ENCODE measurements at places on chromosomes 2 and 18.

DNA sequence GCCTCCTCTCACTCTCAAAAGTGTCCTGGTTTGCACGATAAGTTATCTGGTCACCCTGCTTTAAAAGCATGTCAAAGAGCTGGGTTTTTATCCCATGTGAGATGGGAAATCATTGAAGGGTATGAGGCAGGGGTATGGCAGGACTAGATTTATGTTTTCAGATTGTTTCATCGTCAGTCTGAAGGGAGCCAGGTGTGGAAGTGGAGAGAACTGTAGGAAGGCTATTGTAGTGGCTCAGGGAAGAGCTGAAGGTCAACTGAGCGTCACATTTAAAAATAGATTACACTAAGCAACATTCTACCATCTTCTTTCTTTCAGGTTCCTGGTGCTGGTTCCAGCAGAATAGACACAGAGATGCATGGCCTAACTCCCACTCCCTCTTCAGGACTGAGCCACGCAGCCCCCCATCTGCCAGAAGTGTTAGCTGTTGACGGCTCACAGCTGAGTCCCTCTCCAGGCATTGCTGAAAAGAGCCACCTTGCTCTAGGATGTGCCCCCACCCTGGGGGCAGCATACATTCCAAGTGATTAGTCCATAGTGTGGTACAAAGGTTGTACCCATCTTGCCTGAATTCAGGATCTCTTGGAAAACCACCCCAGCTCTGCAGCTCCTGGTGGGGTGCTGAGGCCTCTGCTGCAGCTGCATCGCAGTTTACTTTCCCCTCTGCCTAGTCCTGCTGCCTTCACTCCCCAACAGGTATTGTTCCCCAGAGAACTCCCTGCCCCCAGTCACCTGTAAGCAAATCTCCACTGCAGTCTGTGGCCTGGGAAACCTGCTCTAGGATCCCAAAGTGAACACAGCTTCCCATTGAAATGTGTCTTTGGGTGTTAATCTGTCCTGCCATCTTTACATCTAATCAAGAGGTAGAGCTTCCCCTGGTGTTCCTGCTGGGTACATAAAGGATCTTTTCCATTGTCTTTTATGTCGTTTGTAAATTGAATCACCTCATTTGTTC is 79.5 kb upstream of the KLF7 start:
- DNase-seq: no peak

GRCh38 chr2:151775057-151775740 is 40.9 kb upstream of the NEB start:
- DNase-seq: no peak

DNA sequence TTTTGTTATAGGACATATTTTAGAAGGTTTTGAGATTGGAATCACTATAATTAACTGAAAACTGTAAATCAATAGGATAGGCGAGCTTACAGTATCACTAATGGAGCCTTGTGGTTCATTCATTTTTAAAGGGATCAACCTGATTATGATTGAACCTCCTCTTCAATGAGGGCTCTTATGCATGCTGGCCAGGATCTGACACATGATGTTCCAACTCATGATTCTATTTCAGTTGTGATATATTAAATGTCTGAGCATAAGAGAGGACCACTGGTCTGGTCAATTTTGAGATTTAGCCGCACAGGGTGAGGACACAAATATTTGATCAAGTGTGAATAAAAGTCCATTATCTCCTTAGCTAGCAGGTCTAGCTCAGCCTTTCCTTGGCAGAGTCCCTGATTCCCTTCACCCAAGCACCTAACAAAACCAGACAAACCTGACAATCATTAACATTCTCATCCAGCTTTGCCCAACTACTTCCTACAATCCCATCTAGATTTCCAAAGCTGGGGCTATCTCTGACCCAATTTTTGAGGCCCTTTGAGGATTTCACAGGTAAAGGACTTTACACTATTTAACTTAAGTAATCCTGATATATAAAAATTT is 6.9 kb upstream of the MAP4K4 start:
- no peak for DNase-seq

- no peak for DNase-seq
Observed at GRCh38 chr2:7358865-7359447, 441.7 kb downstream of the RNF144A start.

DNA sequence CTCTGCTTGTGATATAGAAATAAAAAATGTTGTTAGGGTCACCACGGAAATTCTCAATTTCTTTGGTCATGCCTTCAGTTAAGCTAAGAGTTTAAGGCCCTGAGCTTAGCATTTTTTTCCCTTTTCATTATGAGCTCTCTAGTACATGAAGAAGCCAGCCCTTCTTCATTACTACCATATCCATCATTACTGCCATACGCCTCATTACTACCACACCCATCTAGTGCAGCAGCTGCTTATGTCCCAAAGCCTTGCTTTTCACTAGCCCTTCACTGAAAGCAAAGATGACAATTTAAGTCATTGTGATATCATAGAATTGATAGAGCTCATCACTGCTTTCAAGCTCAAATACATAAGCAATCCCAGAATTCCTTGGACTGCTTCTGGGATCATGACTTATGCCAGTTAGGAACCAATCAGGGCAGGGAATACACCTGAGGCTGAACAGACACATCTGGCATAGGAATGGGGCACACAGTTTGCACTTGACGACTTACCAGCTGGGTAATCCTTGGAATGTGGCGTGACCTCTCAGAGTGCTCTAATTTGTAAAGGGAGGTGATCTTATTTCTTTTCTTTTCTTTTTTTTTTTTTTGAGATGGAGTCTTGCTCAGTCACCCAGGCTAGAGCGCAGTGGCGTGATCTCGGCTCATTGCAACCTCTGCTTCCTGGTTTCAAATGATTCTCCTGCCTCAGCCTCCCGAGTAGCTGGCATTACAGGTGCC is 40.3 kb downstream of the SOWAHC start:
- no peak for DNase-seq

- DNase-seq: no peak
Observed at GRCh38 chr2:189181706-189182105, 2.1 kb upstream of the COL5A2 start.

DNA sequence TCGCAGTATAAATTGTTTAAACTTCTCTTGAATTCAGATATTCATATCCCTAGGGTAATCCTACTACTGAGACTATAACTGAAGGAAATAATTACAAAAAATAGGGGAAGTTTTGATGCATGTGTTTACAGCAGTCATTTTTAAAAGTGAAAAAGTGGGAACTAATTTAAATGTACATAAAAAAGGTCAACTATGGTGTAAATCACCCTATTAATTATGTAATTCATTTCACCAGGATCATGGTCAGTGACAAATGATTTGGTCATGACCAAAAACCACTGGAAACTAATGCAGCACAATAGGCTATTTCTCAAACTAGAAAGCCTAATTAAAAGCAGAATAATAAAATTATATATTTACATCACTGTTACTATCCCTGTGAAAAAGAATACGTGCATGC is 5.0 kb upstream of the CNGA3 start:
- DNase-seq: no peak

GRCh38 chr2:10085043-10085667 is 4.9 kb upstream of the CYS1 start:
- no peak for DNase-seq

DNA sequence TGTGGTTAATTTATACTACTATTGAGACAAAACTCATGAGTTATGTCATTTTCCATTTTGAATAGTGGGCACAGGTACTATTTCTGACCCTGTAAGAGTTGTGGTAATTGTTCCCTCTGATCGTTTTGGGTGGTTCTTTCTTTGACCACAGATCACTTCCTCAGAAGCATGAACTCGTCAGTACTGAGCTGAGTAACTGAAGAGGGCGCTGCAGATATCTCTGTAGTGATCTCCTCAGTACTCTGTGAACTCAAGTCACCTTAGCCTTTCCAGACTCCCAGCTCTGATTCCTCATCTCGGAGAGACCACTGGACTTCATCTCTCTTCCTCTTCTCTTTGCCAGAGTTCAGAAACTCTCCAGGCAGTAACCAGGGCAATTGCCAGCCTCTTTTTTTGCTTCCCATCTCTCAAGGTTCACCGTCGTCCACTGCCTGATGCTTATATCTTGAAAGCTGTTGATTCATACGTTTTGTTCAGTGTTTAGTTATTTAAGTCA is 9.4 kb upstream of the IL1RL1 start:
- DNase-seq: peak; percentile 75

DNA sequence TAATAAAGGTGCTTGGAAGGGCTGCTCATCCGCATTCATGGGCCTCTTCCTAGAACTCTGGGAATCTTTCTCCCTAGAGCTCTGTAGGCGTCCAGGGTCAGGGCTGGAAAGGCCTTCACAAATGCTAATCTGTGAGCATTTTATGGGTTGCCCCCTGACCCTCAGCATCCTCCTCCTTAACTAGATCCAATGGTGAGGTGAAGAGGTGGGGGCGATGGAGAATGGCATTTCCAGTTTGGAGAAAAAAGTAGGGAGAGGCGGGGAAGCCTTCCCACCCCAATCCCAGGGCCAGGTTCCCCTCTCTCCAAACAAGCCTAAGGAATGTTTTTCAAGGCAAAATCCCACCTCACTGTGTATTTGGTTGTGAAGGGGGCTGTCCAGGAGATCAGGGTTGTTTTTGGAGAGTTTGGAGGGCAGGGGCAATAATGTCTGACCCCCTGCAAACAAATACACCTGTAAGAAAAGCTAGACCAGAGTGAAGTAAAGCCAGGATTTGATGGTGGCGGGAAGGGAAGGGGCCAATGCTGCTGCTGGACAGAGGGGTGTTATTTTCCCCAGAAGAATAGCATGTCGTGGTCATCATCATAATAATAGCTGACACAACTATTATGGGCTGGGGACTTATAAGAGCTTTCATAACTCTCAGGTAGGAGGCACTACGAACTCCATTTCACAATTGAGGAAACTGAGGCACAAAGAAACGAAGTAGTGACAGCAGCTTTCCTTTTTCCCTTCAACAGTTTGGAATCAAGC is 1.4 kb upstream of the MYCN start:
- DNase-seq: no peak

DNA sequence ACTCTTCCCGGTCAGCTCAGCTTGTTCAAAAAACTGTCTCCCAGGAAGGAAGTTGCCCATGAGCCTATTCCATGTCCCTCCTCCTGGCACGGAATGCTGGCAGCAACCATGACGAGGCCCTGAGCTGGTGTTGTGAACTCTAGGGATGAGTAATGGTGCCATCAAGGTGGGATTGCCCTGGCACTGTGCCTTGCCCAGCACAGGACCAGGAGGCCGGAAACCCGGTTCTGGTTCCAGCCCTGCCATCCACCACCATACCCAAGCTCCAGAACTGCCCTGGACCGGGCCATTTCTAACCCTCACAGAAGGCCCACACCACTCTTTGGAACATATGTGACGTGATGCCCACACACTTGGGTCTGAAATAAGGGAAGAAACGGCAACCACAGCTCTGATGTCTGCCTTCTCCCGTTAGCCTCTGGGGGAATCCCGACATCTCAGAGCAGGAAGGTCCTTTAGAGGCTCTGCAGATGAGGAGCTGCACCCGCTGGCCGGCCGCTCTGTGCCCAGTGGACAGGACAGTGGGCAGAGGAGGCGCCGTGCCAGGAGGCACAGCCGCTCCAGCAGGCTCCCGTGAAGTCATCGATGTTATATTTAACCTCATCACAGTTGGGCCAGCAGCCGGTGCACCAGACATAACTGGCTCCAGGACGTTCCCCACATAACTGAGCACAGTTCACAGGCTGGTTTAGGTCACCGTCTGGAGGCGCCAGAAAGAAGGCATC is 462.1 kb upstream of the ID2 start:
- no peak for DNase-seq

DNA sequence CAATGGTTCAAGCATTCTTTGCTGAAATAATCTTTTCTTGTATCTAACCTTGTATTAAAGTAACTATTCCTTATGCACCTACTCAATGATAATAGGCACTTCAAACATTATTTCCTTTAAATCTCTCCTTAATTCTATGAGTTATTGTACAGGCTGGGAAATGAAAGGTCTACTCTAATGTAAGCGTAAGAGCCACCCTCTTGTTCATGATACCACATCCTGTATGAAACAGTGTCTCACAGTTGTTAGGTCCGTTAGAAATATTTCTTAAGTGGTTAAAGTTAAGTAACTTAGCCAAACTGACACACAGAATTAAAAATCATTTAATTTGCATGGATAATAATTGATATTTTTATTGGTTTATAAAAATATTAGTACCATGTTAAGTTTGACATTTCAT is 162.5 kb upstream of the RPRM start:
- peak; percentile 50 for DNase-seq

DNA sequence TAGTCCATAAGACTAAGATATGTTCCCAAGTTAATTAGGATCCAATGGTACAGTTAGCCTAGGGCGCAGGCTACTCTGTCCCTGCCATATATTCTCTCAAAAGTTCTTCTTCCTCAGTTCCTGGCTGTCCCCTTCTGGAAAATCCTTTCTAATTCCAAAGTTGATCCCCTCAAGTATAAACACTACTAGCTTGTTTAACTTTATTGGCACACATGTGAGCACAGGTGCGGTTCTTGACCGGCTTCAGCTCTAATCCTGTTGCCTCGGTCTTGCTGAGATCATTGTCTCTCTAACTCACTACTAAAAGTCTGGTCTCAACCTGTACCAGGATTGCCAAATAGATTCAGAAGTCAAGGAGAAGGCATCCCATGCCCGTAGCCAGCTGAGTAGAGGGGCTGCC is 89.0 kb downstream of the SEMA4F start:
- no peak for DNase-seq

DNA sequence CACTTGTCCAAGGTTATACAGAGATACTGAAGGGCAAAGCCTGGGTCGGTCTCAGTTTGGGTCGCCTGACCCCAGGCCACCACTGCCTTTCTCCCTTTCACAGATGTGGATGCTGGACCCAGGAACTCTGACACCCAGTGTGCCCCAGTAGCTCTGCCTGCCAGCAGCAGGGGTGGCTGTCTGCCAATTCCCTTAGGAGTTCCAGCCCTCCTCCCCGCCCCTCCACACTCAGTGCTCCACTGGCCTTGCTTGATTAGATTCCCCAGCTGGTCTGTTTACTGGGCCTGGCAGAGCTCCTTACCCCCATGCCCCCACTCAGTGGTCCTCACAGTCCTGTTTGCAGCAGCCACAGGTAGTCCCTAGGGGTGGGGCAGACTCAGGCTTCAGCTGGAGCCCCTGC is 75.5 kb downstream of the NPAS2 start:
- no peak for DNase-seq

GRCh38 chr18:23814991-23815614 is 125.8 kb downstream of the LAMA3 start:
- DNase-seq: no peak

DNA sequence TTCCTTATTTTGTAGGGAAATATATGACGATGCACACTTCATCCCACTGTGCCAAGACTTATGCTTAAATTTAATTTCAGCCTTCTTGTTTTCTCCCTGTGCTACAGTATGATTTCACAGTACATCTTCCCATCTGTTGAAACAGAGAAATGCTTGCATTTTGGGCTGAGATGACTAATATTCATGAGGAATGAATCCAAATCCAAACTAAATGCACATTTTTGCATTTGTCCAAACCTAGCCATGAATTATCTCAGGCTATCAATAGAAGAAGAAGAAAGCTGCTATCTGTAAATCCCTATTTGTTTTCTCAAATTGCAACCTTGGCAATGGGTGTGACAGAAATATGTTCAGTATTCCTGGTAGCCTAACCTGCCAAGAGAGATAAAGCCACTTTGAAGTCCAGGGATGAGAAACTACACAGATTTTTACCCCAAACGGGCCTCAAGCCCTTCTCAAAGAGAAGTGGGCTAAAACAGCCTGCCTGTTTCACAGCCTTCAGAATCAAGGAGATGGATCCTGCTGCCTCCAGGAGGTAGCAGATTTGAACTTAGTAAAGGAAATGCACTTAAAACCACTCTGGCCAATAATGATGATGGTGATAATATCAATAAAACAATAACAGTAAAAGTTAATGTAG is 306.9 kb upstream of the NT5C1B start:
- DNase-seq: no peak
